ENCODE measurements at places on chromosomes 11 and 22. TPM values are rescaled to one million over a fixed set of nuclear protein-coding genes. Genes with fewer than 3 reads are reported as not detected.

HTR3A gene
- not detected for total RNA-seq

TSSK2 gene
- not detected for total RNA-seq

SEC14L2 gene
- total RNA-seq, result 11.6 TPM

MMP10 gene
- total RNA-seq, result 3.9 TPM

OR52N4 gene
- total RNA-seq, result not detected

PATE2 gene
- total RNA-seq, result 0.13 TPM

IFITM10 gene
- 7.7 TPM for total RNA-seq

KDM4E gene
- total RNA-seq, result not detected

ABTB2 gene
- total RNA-seq, result 3.1 TPM

SMC1B gene
- 0.13 TPM for total RNA-seq

APOL5 gene
- total RNA-seq, result not detected

NRXN2 gene
- total RNA-seq, result 30.3 TPM

WNT7B gene
- not detected for total RNA-seq

OR5B21 gene
- total RNA-seq, result not detected

DRICH1 gene
- 0.31 TPM for total RNA-seq

LMO2 gene
- 92.6 TPM for total RNA-seq

OR4S2 gene
- not detected for total RNA-seq

APOL4 gene
- total RNA-seq, result 0.37 TPM

VPS37C gene
- total RNA-seq, result 8.1 TPM

PPFIA1 gene
- 41.6 TPM for total RNA-seq

POLR3H gene
- total RNA-seq, result 24.9 TPM

Measured in aortic smooth muscle cell (primary cell).